Left colon (tissue), 2 donors: ENCODE measurements at places on chromosomes 3 and 15. TPM values are rescaled to one million over a fixed set of nuclear protein-coding genes. Genes with fewer than 3 reads are reported as not detected.

GRCh38 chr3:117645561-117646242, 936.1 kb downstream of the TUSC7 start:
- no peak for DNase-seq

- no peak for DNase-seq
These were observed 31.5 kb upstream of the FBLN2 start for GRCh38 chr3:13517253-13517977.

DNA sequence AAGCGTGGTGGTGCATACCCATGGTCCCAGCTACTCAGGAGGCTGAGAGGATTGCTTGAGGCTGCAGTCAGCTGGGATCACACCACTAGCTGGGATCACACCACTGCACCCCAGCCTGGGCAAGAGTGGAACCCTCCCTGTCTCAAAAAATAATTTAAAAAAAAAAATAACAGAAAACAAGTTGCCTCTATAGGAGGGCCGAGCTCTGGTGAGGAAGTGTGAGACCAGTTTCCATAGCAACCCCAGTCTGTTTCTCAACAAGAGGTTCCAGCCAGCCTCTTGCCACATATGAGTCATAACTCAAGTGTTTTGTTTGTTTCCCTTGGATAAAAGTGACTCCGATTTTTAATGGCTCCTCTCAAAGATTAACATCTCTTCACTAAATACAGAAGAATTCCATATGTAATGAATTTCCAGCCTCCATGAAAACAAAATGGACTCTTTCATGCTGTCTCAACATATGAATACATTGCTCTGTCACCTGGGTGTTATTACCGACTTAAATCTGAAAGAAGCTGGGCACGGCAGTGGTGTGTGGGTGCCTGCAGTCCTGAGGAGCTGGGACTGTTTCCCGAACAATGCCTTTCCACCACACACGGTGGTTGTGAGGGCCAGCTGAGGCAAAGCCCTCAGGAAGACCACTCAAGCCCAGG, 19.7 kb downstream of the TMEM43 start:
- no peak for DNase-seq

MYRIP gene
- 9.1 TPM for total RNA-seq

DNA sequence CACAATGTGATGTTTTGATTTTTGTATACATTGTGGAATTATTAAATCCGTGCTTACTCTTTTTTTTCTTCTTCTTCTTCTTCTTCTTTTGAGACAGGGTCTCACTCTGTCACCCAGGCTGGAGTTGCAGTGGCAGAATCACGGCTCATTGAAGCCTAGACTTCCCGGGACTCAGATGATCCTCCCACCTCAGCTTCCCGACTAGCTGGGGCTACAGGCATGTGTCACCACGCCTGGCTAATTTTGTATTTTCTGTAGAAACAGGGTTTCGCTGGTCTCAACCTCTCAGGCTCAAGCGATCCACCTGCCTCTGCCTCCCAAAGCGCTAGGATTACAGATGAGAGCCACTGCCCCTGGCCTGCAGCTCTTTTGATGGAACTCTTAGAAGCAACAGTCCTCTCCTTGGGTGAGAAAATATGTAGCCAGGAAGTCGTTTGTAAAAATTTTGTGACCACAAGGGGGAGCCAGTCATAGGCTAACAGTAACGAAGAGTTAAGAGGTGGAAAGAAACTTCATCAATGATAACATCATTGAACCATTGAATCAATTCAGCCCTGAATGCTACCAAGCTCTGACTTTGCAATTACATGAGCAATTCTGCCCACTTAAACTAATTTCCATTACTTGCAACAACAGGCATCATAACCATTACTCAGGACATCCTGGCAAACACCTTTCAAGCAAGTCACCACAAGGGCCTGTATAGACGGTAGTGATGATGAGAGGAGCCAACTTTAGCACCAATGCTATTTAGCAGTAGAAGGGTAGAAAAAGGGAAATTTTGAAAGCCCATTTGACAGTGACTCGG, 16.7 kb upstream of the CMTM7 start:
- DNase-seq = peak; percentile 61

GRCh38 chr3:18481946-18482548, 56.9 kb upstream of the SATB1 start:
- no peak for DNase-seq

GRCh38 chr3:64011685-64012084, 11.6 kb downstream of the PSMD6 start:
- DNase-seq = no peak

DNA sequence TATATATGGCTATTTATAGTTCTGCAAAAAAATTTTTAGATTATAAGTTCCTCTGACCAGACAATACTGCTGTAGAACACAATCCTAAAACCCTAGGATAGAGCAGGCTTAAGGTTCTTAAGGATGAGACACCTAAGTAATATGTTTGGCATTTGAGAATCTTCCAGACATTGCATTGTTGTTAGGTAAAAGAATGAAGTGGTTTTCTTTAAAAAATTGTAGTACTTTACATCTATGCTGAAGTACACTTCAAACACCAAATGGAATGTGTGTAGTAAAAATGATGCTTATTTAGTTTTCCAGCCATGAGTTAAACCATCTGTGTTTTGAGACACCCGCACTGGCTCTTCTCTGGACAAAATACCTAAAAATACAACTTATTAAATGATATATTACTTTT, 857.7 kb downstream of the OTOL1 start:
- DNase-seq = no peak

FOXB1 gene
- total RNA-seq = not detected

DNA sequence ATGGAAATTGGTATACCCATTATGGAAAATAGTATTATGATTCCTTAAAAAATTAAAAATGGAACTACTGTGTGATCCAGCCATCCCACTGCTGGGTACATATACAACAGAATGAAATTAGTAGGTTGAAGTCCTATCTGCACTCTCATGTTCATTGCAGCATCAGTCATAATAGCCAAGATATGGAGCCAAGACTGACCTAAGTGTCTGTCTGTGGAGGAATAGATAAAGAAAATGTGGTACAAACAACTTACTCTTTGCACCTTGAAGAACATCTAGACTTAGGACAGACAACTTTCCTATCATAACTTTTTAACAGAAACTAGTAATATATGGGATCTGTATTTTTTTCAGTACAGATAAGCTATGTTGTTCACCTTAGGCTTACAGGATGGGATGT, 30.0 kb upstream of the PPARG start:
- no peak for DNase-seq

- DNase-seq = no peak
These were observed 22.9 kb downstream of the H1-8 start for GRCh38 chr3:129565902-129566301.

FAM162A gene
- total RNA-seq = 207 TPM

GRCh38 chr3:30504939-30505338, 101.5 kb upstream of the TGFBR2 start:
- DNase-seq = no peak

ST8SIA2 gene
- 0.73 TPM for total RNA-seq

GRCh38 chr3:132654190-132654589, 5.4 kb downstream of the ACAD11 start:
- DNase-seq = no peak

DNA sequence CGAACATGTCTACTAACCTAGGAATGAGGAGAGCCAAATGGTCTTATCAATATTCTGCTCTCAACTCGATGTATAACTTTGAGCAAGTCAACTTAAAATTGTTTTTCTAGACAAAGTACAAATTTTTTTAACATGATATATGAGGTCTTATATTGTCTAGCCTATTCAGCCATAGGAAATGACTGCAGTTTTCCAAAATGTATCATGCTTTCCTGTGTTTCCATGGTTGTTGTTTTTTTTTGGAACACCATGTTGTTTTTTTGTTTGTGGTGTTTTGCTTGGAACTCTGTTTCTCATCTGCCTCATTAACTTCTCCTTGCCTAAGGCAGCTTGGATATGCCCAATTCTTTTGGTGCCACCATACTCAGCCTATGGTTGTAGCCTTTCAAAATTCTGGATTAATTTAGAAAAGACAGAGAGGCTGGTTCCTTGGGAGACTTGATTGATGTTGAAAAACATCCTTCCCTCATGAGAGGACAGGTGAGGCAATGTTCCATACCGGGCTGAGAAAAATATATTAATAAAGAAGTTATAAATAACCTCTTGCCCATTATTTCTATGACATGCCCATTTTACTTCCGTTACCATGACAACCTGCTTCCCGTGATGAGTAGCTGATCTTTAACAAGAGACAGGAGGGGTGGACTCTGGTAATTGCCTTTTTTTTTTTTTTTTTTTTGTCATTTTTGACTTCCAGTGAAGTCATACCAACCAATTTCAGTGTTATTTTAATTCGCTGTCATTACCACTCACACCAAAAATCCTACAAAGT, 687.9 kb upstream of the GRM7 start:
- no peak for DNase-seq

HGD gene
- total RNA-seq = 40.5 TPM

IGSF10 gene
- total RNA-seq = 0.89 TPM
